Renal pelvis (tissue), 12 donors: ENCODE measurements at places on chromosomes 3 and 15. TPM values are rescaled to one million over a fixed set of nuclear protein-coding genes. Genes with fewer than 3 reads are reported as not detected.

Gene GPR160
- polyA plus RNA-seq = 31.0 TPM

DNA sequence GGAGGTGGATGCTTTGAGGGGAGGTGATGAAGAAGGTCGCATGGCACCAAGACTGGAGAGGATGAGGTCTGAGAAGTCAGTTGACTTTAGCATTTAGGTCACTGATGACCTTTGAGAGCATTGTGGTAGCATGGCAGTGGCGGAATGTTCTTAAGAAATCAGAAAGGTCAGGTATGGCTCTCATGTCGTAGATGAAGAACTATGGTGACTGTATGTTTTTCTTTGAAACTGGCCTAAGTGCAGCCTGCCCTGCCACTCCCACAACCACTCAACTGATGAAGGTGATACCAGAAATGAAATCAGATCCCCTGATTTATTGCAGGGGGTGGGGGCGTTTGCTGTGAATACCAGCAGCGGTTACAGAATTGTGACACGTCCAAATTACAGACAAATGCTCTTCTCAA is 102.6 kb downstream of the ITPR1 start:
- peak; percentile 72 for DNase-seq

GRCh38 chr15:74535388-74536084 is 5.5 kb upstream of the ARID3B start:
- no peak for DNase-seq

Gene ATP10A
- polyA plus RNA-seq = 3.4 TPM

GRCh38 chr15:65033659-65034269 is 4.3 kb upstream of the MTFMT start:
- DNase-seq = no peak

GRCh38 chr3:67335813-67336212 is 318.6 kb downstream of the SUCLG2 start:
- DNase-seq = no peak

GRCh38 chr15:63514531-63514943 is 10.1 kb downstream of the USP3 start:
- DNase-seq = no peak

DNA sequence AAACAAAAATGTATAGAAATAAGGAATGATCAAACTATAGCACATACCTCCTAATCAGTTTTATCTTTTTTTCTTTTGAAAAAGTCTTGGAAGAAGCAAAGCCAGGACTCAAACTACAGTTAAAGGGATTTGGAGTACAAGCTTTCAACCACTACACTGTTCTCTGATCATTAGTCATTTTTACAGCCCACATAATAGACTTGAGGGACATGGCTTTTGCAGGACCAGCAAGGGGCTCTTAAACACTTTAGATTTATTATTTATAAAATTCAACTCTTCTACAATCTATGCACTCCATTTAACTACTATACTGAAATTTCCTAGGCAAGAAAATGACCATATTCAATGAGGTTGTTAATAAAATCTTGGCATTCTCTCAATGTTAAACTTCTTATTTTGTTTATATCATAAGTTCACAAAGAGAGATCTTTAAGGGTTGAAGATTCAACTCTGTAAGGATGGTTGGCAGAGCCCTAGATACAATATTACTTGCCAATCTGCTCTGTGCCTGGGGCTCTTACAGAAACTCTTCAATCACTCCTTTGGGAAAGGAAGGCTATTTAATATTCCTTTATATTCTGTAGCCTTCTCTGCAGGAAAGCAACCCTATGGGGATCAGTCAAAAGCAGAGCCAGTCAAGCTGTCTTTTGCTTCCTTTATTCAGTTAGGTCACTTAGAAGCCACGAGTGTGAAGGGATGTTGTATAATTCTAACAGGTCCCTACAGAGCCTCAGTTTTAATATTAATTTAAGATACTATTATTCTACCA is 557.7 kb upstream of the SGO1 start:
- DNase-seq = peak; percentile 42

DNA sequence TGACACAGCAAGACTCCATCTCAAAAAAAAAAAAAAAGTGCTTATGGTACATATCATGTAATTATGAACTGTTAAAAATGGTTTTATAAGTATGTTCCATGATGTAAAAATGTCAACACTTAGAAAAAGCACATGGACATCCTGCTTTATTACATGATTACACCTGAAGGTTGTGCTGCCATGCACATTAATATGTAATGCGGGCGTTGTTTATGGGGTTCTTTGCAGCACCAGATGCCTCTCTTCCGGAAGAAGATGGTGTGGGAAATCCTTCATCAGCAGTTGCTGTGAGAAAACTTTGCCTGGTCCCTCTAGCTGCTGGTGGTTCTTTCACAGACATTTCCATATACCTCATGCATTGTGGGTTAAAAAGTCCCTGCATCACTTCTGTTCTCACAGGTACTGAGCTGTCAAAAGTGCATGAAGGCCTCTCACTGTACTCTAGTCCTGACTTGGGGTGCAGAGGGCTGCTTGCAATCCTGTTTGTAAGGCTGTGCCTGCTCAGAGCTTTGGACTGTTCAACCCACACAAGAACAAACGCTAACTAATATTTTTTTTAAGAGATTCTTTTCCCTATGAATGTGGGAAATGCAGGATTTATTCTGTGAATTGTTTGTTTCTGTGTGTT is 43.6 kb downstream of the SENP2 start:
- no peak for DNase-seq

DNA sequence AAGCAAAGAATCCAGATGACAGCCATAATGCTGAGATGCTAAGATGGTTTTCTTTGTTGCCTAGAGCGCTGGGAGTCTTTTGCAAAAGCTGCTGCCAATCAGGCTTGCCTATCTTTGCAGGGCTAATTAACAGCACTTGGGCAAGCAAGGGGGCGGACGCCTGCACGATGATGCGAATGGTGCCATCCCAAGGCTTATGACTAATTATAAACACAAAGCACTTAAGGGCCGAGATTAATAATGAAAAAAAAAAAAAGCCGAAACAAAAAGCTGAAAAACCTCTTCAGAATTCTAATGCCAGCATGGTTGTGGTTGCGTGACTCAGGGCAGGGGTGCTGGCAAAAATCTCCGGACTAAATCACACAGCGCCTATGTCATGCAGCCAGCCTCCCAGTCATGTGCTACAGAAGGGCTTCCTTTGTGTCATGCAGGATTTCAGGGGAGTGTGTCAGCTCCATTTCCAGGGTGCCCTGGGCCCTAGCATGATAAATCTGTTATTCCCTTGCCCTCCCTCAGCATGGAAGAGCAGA is 185.0 kb upstream of the ANKRD28 start:
- no peak for DNase-seq

Gene GRIP2
- polyA plus RNA-seq = 1.5 TPM

Gene CGGBP1
- polyA plus RNA-seq = 156 TPM

- DNase-seq = no peak
Measured at GRCh38 chr3:45978006-45978761, 17.4 kb downstream of the FYCO1 start.

- no peak for DNase-seq
Measured at GRCh38 chr3:181868576-181869082, 156.9 kb downstream of the SOX2 start.

Gene SKOR1
- polyA plus RNA-seq = 0.48 TPM

DNA sequence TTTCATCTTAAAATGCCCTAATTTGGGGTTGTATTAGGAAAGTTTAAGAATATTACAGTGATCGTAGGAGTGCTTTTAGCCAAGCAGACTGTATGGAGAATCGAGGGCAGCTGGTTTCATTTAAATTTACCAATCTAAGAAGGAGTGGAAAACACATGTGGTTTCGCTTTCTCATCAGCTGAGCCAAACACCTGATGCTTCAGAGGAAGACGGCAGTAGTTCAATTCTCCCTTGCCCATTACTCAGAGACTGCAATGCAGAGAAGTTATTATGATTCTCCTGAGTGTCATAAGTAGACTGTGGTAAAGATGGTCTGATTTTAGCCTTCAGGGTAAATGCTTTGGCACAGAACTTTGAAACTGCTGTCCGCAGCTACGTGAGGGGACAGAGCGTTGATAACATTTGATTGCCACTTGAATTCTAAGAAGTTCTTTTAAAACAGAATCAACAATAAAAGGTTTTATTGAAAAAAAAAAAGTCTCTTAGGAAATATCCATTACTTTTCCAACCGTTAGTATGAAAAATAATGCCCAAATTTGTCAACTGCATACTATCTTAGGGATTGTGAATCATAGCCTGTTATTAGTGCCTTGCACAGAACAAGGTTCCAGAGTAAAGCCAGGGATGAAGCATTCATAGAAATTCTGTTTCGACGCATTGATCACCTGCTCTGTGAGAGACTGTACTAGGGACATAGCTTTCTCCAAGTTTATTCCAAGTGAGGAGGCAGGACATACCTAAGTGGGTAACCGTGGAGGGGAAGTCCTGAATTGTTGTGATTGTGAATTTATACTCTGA is 25.6 kb downstream of the LYSMD4 start:
- DNase-seq = no peak

- no peak for DNase-seq
Measured at GRCh38 chr3:178127221-178127620, 409.0 kb upstream of the KCNMB2 start.

DNA sequence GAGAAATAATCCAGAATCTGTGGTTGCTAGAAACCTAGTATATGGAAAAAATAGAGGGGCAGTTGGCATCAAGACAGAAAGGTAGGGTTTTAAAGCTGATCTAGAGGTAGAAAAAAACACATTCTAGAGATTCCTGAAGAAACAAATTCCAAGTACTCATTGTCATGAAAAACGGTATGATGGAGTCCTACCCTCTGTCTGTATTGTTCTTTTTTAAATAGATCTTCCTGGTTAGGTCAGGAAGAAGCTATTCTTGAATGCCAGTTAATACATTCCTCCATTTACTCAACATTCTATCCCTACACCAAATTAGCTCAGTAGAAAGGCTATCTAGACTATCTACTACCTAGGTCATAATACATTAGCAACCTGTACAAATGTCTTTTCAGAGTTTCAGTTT is 364.7 kb downstream of the FHIT start:
- no peak for DNase-seq

Gene SLC24A5
- 0.65 TPM for polyA plus RNA-seq

Gene ATP8B4
- 2.6 TPM for polyA plus RNA-seq

DNA sequence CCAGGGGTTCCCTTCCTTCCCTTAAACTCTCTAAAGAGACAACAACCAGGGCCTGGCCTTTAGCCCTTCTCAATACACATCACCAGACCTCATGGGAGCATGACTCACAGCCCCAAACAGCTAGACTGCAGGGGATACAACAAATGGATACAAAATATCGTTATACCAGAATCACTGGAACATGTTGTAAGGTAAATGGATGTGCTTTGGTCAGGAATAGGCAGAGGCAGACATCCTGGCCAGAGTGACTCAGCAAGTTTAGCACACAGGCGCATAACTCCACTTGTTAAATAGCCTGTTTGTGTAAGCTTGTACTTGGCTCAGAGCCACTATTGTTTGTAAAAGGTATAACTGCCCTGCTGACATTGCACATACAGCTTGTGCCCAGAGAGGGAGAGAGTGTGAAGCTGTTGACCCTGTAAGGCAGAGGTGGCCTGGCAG is 18.3 kb downstream of the TMED3 start:
- no peak for DNase-seq

Gene SYNPR
- 0.09 TPM for polyA plus RNA-seq

DNA sequence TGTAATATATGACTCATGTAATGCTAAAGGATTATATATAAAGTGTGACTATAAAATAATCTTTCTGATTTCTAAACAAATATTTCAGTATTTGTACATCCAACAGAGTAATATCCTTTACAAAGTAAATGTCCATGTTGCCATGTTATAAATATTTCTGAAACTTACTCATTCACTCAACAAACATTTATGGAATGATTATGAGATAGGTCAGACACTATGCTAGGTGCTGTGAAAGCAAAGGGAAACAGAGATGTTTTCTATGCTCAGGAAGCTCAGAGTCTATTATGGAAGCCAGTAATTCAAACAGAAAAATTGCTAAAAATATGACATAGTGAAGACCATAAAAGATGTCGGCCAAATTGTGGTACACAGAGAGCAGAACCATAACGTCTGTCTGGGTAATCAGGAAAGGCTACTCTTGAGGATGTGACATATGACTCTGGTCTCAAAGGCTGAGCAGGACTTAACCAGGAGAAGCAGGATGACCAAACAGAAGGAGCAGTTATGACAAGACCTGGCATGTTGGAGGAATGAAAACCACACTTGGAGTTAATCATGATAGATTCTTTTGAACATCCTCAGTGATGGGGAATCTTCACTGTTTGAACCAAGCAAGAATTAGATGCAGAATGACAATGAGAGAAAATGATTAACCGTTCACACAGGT is 39.0 kb upstream of the MYO5C start:
- DNase-seq = no peak

Gene HCLS1
- polyA plus RNA-seq = 6.7 TPM

DNA sequence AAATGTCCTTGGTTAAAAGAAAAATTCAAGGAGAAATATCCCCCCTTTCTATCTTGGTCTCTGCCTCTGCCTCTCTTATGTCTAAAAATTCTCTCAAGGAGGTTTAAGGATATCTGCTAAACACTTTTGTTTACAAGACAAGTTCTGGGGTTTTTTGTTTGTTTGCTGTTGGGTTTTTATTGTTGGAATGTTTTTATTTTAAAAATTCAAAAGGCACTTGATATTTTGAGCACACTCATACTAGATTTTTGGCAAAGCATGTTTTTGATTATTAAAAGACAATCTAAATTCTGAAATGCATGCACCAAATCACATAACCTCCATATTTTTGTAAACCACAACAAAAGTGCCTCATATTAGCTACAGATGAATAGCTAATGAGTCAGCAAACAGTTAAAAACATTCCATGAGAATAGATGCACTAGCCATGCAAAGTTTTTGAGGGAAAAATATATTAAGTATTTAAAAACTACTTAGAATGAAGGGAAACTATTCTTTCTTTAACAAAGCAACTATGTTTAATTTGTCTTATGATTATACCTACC is 84.6 kb downstream of the ZBTB20 start:
- no peak for DNase-seq

- no peak for DNase-seq
Measured at GRCh38 chr3:112032098-112032731, 2.3 kb upstream of the TMPRSS7 start.

Gene USP19
- 66.0 TPM for polyA plus RNA-seq

DNA sequence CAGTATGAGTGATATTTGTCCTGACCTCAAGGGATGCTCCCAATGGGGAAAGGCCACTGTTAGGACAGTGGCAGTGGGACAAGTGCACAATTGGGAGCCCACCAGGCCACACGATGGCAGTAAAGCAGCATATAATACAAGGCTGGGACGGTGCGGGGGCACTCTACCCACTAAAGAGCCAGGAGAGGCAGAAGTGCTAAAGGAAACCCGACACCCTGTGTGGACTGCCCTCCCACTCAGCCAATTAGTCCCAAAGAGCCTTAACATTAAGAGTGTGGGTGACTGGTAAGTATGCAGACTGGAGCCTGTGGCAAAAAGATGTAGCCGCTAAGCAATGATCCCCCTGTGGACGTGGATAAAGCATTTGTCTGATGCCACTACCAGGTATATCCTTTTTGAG is 8.2 kb upstream of the ZNF589 start:
- DNase-seq = peak; percentile 72

GRCh38 chr3:34106879-34107278 is 308.4 kb downstream of the PDCD6IP start:
- DNase-seq = peak; percentile 52

GRCh38 chr3:198080521-198081384 is 120.7 kb downstream of the LMLN start:
- peak; percentile 76 for DNase-seq

Gene LRRC49
- polyA plus RNA-seq = 20.0 TPM

GRCh38 chr3:131388490-131388799 is 6.9 kb downstream of the NUDT16 start:
- DNase-seq = no peak

- no peak for DNase-seq
Measured at GRCh38 chr15:67472957-67473356, 48.0 kb upstream of the C15orf61 start.
